Colonic mucosa (tissue), 4 donors: ENCODE measurements at places on chromosomes 7 and 10. TPM values are rescaled to one million over a fixed set of nuclear protein-coding genes. Genes with fewer than 3 reads are reported as not detected.
A peak's percentile ranks its signal among the peaks of the same experiment; 100 is the strongest.

DNA sequence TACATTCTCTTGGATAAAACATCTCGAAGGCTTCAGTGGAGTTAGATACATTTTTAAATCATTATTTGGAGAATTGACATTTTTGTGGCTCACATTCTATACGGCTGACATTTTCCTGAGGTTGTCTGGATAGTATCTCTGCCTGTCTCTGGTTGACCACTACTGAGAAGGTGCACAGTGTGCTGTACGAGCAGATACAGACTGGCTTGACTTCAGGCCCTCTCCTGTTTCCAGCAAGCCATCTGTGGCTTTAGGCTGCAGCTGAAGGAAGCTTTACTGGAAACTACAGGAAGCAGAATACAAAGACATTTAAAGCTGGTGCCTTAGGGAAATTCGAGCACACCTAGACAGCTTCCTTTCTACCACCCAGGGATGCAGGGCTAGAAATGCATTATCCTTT is 39.3 kb upstream of the RSU1 start:
- H3K27me3 ChIP-seq: no peaks in the 10 kb centered on the region
- H3K36me3 ChIP-seq: no peaks in the 10 kb centered on the region
- H3K4me3 ChIP-seq: no peak overlapping the region

- no peaks in the 10 kb centered on the region for H3K4me1 ChIP-seq
- no peak overlapping the region for H3K4me3 ChIP-seq
- H3K27me3 ChIP-seq: no peaks in the 10 kb centered on the region
- H3K36me3 ChIP-seq: no peaks in the 10 kb centered on the region
Observed at GRCh38 chr10:130455111-130455695, 319.0 kb downstream of the GLRX3 start.

GRCh38 chr7:157273208-157274093 is 63.4 kb upstream of the DNAJB6 start:
- H3K36me3 ChIP-seq: no peaks in the 10 kb centered on the region
- H3K27me3 ChIP-seq: no peaks in the 10 kb centered on the region
- peaks cover 10% of the 10 kb centered on the region for H3K4me1 ChIP-seq
- H3K27ac ChIP-seq: no peak overlapping the region
- no peak overlapping the region for H3K4me3 ChIP-seq

ZNF239 gene
- 1.9 TPM for total RNA-seq

- H3K4me3 ChIP-seq: no peak overlapping the region
- DNase-seq: no peak
- H3K36me3 ChIP-seq: no peaks in the 10 kb centered on the region
- no peaks in the 10 kb centered on the region for H3K27me3 ChIP-seq
- no peaks in the 10 kb centered on the region for H3K4me1 ChIP-seq
Observed at GRCh38 chr10:5698062-5698461, 13.4 kb downstream of the TASOR2 start.

- peak overlapping the region; percentile 93 for H3K4me3 ChIP-seq
- peak overlapping the region; percentile 99 for H3K27ac ChIP-seq
- no peak for DNase-seq
- H3K27me3 ChIP-seq: no peaks in the 10 kb centered on the region
Observed at GRCh38 chr7:140476698-140477261, 2.5 kb downstream of the MKRN1 start.

DNA sequence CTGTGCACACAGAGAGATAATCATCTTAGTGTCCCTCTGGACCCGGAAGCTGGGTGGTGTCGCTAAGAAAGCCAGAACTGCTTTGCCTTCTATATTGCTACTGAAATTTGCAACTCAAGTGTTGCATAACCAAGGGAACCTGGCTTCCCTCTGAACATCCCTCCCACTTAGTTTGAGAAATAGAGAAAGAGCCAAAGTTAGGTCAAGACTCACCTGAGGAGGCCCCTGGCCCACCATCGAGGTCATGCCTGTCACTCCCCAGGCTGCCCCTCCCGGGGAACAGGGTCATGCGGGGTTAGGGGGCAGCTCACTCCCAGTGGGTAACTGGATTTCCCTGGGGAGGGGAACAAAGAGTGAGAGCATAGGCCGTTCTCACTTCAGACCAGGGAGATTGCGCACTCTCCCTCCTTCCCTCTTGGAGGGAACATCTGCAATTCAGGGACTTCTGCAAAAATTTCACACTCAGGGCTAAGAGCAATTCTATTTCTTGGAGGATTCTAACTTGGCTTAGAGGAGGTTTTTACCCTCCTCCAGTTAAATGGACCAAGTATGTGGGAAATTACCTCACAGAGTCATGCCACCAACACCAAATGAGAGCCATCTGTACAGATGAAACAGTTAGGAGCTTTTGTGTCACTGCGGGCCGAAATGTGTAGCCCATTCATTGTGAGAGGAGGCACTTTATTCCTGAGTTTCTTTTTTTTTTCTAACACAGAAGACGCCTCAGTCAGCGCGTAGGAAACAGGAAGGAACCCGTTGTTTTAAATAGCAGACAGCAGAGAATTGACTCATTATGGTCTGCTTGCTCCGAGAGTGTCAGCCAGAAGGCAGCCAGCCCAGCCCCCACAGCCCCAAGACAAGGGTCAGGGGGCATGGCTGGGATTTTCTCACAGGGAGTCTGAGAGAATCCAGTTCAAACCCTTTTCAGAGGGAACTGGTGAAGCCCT is 221.3 kb downstream of the ARHGAP12 start:
- peak; percentile 43 for DNase-seq
- peak overlapping the region; percentile 42 for H3K27ac ChIP-seq
- H3K36me3 ChIP-seq: no peaks in the 10 kb centered on the region
- H3K4me3 ChIP-seq: no peak overlapping the region
- peaks cover 5% of the 10 kb centered on the region for H3K4me1 ChIP-seq

DNA sequence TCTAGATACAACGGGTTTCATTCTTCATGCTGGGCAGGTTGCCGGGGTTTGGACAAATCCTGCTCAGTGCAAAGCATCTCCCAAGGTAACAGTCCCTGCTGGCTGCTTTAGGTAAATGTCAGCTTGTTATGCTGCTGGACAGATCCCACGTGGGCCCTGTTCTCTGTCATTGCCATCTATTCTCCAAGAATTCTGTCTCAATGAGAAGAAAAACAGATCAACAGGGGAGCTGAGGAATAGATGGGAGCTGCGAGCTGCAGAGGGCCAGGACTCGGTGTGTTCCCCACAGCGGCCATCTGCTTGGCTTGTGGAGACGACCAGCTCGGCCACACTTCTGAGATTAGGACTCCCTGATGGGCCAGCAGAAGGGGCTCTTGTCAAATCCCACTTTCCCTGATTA is 235.2 kb downstream of the DPP6 start:
- H3K36me3 ChIP-seq: no peaks in the 10 kb centered on the region
- H3K4me3 ChIP-seq: no peak overlapping the region
- no peak overlapping the region for H3K27ac ChIP-seq
- DNase-seq: no peak
- H3K4me1 ChIP-seq: no peaks in the 10 kb centered on the region
- H3K27me3 ChIP-seq: no peaks in the 10 kb centered on the region

CYP2C18 gene
- 6.8 TPM for total RNA-seq

ADAMTS14 gene
- 1.5 TPM for total RNA-seq

DNA sequence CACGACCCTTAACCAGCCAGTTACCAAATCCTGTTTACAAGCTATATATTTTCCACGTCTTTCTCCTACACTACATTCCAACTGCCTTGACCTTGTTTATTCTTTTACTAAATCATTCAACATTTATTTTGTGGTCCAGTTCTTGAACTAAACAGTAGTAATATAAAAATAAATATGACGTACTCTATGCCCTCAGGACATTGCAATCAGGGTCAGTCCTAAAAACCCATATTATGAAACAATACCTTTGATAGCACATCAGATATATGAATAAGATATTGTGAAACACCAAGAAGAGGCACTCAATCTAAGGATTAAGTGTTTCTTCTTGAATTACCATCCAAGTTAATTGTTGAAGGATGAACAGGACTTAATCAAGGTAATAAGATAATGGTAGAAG is 52.5 kb upstream of the WNT16 start:
- no peak overlapping the region for H3K4me3 ChIP-seq
- H3K4me1 ChIP-seq: no peaks in the 10 kb centered on the region
- no peak for DNase-seq

ICA1 gene
- 47.5 TPM for total RNA-seq

DNA sequence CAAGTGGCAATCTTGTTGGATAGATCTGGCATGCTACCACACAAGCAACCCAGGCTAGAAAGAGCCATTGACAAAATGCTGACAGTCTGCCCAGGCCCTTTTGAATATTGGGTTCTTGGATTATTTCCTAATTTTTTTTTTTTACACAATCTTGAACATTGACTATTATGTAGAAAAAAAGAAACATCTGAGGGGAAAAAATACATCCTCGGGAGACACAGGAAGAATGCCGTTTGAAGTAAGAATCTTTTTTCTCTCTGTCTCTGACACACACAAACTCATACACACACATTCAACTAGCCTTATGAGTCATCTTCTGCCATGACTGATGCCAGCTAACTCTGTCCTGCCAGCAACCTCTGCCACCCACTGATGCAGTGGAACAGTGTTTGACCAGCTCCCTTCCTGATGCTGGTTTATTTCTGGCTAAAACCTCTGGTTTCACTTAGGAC is 47.2 kb downstream of the SORBS1 start:
- H3K27ac ChIP-seq: peak overlapping the region; percentile 56
- H3K4me3 ChIP-seq: no peak overlapping the region
- H3K36me3 ChIP-seq: no peaks in the 10 kb centered on the region
- DNase-seq: no peak

MYH16 gene
- not detected for total RNA-seq

- no peak overlapping the region for H3K4me3 ChIP-seq
- DNase-seq: no peak
- no peak overlapping the region for H3K27ac ChIP-seq
- H3K4me1 ChIP-seq: no peaks in the 10 kb centered on the region
Observed at GRCh38 chr10:109887243-109887642, 36.1 kb downstream of the XPNPEP1 start.

TMEM236 gene
- 16.6 TPM for total RNA-seq

DNA sequence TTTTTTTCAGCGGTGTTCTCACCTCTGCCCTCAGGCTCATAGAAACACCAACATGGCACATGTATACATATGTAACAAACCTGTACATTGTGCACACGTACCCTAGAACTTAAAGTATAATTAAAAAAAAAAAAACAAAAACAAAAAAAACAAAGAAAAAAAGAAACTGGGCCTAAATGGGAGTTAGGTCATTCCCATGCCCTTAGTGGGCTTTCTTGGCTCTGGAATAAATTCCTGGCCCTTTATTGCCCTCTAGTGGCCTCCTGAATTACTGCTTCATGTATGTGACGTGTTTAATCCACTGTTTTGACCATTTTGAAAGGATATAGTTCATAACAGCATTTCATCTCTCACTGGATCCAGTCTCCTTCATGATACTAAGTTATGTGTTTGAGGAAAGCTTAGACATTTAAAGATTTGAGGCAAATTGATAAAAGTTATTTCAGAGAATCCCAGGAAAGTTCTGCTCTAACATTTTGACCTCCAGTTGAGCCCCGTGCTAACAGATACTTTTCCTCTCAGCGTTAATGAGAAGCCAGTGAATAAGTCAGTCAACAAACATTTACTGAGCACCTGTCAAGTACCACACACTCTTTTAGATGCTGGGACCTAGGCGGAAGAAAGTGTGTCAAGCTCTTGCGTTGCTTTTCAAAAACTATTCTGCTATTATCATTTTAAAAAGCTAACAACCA is 54.7 kb upstream of the SYPL1 start:
- H3K36me3 ChIP-seq: no peaks in the 10 kb centered on the region
- H3K4me1 ChIP-seq: no peaks in the 10 kb centered on the region
- H3K4me3 ChIP-seq: no peak overlapping the region
- H3K27me3 ChIP-seq: no peaks in the 10 kb centered on the region
- H3K27ac ChIP-seq: no peak overlapping the region

DNA sequence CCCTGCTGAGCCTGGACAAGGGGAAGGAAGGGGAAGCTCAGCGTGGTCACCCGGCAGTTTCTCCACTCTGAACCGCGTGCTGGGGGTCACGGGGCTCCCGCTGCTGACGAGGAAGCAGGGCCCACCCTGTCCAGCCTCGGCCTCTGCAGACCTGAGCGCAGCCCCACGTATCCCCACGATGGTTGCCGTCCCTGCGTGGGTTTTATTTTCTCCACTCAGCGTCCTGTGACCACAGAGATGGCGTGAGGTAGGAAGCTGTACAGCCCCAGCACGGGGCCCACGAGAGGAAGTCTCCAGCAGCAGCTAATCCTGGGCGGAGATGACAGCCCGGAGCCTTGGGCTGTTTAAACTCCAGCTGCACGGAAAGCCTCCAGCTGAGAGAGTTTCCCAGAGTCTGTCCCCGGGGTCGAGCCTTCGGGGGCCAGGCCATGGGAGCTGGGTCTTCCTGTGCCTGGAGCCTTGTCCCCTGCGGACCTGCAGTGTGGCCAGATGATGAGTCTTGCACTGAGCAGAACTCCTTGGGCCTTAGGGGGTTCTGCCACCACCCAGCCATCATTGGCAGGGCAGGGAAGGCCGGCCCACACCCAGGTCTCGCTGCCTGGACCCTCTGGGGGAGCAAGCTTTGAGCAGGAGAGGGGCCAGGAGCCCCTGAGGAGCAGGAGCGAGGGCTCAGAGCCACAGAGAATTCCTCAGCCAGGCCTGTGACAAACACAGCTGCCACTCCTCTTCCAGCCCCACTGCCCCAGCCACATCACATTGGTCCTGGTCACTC is 72.8 kb upstream of the FAM20C start:
- no peaks in the 10 kb centered on the region for H3K27me3 ChIP-seq
- peak overlapping the region; percentile 22 for H3K27ac ChIP-seq
- no peak overlapping the region for H3K4me3 ChIP-seq

DNA sequence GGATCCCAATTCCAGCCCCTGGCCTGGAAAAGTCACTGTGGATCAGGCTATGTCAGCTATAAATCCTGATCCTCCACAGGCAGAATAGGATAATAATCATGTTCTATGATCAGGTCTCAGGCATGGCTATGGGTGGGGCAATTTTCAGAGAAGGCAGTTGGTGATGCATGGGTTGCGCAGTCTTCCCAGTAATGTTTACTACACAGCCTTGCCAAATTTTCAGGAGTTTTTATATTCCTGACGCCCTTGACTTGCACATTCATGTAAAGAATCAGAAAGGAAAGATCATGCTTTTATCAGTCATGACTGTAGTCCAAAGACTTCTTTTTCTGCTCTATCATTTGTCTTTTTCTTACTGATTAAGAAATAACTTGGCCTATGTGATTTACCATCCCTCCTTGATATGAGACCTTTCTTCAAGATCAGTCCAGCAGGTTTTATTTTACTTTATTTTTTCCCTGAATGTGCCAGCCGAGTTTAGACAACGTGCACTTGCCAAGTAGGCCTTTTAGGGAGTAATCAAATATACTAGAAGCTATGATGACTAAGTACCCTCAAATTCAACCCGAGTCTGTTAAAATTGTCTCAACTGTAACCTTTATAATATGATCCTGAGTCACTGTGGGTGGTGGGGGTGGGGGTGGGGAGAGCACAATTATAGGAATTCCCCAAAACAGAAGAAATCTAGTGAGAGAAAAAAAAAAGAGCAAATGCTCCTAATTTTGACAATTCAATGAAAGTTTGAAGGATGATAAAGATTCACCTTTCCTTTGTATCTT is 31.9 kb downstream of the ARL4A start:
- no peak overlapping the region for H3K4me3 ChIP-seq
- DNase-seq: no peak
- no peaks in the 10 kb centered on the region for H3K36me3 ChIP-seq
- H3K4me1 ChIP-seq: peaks cover 6% of the 10 kb centered on the region
- peak overlapping the region; percentile 32 for H3K27ac ChIP-seq
- no peaks in the 10 kb centered on the region for H3K27me3 ChIP-seq
